ENCODE measurements at places on chromosomes 11 and 22.

GRCh38 chr11:7749456-7749855 is 43.2 kb upstream of the OVCH2 start:
- no peak overlapping the region for H3K27ac ChIP-seq
- H3K27me3 ChIP-seq, result no peaks in the 10 kb centered on the region
- H3K36me3 ChIP-seq, result no peaks in the 10 kb centered on the region

DNA sequence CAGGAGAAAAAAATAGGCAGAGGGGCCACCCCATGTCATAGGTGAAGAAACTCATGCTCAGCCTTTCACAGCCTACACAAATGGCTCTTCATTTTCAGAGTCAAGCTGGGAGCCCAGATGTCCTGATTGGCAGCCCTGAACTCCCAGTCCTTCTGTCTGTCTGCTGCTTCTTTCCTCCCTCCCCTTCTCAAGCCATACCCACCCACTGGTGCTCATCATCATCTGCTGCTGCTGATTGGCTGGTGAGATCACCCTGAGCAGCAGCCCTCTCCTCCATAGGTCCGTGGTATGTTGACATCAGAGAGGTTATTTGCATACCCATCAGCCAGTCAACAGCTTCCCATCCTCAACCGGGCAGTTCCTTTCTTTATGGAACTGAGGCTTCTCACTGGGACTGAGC is 46.1 kb upstream of the PRDM11 start:
- no peaks in the 10 kb centered on the region for H3K36me3 ChIP-seq
- H3K4me1 ChIP-seq, result peaks cover 6% of the 10 kb centered on the region
- DNase-seq, result no peak
- H3K27me3 ChIP-seq, result no peaks in the 10 kb centered on the region
- H3K27ac ChIP-seq, result no peak overlapping the region

GRCh38 chr11:103031834-103032233 is 60.1 kb downstream of the DCUN1D5 start:
- no peak for DNase-seq
- no peak overlapping the region for H3K27ac ChIP-seq
- no peaks in the 10 kb centered on the region for H3K27me3 ChIP-seq
- H3K36me3 ChIP-seq, result no peaks in the 10 kb centered on the region
- H3K4me1 ChIP-seq, result no peaks in the 10 kb centered on the region
- no peak overlapping the region for H3K4me3 ChIP-seq

GRCh38 chr11:33687733-33688479 is 12.7 kb downstream of the C11orf91 start:
- no peaks in the 10 kb centered on the region for H3K36me3 ChIP-seq
- H3K27ac ChIP-seq, result no peak overlapping the region
- peak; percentile 76 for DNase-seq
- no peak overlapping the region for H3K4me3 ChIP-seq
- peaks cover 12% of the 10 kb centered on the region for H3K4me1 ChIP-seq

DNA sequence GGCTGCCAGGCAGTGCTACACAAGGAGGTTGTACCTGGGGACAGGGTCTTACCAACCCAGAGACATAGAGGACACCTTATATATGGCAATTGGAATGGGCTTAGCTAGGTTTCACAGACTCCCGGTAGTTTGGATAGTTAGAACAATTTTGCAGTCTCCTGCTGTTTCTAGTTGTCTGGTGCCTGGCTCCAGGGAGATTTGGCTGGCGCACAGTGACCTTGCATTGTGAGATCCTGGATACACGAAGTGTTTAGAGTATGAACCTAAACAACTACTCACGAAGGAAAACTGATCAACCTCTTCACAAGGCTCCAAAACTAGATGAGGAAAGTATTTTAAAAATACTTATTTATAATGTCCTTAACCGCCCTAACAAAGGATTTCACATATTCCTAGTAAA is 614.7 kb downstream of the FAM181B start:
- DNase-seq, result no peak
- H3K27ac ChIP-seq, result no peak overlapping the region
- no peak overlapping the region for H3K4me3 ChIP-seq
- H3K36me3 ChIP-seq, result no peaks in the 10 kb centered on the region

GRCh38 chr22:40757071-40757470 is 62.1 kb downstream of the SLC25A17 start:
- H3K4me3 ChIP-seq, result no peak overlapping the region
- no peaks in the 10 kb centered on the region for H3K27me3 ChIP-seq
- no peak overlapping the region for H3K27ac ChIP-seq
- no peak for DNase-seq
- H3K36me3 ChIP-seq, result no peaks in the 10 kb centered on the region

GRCh38 chr22:38766076-38766777 is 10.4 kb upstream of the SUN2 start:
- no peaks in the 10 kb centered on the region for H3K4me1 ChIP-seq
- no peak overlapping the region for H3K4me3 ChIP-seq
- H3K27ac ChIP-seq, result no peak overlapping the region
- DNase-seq, result peak; percentile 35

DNA sequence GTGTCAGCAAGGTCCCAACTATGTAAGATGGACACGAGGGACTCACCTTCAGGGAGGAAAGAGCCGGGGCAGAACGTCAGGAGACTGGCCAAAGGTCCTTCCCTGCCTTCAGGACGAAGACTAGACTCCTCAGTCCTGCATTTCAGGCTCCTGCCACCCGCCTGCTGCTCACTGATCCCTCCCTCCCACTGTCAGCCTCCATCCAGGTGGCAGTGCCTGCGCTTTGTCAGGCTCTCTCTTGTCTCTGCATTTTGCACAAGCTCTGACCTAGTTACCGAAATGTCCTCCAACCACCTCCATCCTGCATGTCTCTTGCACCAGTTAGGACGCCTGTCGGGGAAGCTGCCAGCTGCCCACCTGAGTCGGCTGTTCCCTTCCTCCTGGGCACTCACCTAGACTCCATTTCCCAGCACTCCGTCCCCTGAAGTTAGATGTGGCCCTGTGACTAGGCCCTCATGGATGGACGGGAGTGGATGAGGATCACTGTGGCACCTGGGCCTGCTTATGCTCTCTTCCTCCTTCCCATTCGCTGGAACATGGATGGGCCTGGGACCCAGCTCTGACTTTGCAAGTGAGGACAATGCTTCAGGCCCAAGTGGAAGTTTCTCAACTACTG is 8.0 kb downstream of the B3GNT6 start:
- no peaks in the 10 kb centered on the region for H3K36me3 ChIP-seq
- H3K27ac ChIP-seq, result no peak overlapping the region
- H3K27me3 ChIP-seq, result no peaks in the 10 kb centered on the region
- H3K4me3 ChIP-seq, result no peak overlapping the region
- H3K4me1 ChIP-seq, result peaks cover 6% of the 10 kb centered on the region

- H3K4me1 ChIP-seq, result no peaks in the 10 kb centered on the region
- no peaks in the 10 kb centered on the region for H3K36me3 ChIP-seq
- DNase-seq, result no peak
- H3K27me3 ChIP-seq, result no peaks in the 10 kb centered on the region
- no peak overlapping the region for H3K27ac ChIP-seq
Measured at GRCh38 chr11:27281276-27281675, 81.7 kb downstream of the CCDC34 start.

DNA sequence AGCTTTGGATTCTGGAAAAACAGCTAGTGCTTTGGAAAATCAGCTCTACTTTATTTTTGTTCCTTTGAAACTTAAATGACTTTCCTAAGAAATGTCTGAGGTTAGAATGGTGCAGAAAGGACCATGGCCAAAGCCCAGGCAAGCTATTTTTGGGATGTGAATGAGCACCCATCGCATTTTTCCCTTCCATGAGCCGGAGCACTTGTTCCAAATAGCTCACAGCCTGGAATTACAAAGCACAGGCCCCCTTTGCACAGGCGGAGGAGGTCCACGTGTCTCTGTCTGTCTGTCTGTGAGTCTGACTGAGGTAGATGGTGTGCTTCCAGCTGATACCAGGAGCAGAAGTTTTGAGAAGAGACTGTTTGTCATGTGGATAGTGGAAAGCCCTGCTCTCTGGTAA is 50.7 kb downstream of the MICAL2 start:
- H3K4me1 ChIP-seq, result peaks cover 18% of the 10 kb centered on the region
- DNase-seq, result no peak
- H3K4me3 ChIP-seq, result no peak overlapping the region
- H3K36me3 ChIP-seq, result no peaks in the 10 kb centered on the region
